ENCODE measurements at places on chromosomes 3 and 15.

GRCh38 chr15:65054333-65055200 lies 9.4 kb downstream of the SLC51B start:
- DNase-seq: peak; percentile 58

DNA sequence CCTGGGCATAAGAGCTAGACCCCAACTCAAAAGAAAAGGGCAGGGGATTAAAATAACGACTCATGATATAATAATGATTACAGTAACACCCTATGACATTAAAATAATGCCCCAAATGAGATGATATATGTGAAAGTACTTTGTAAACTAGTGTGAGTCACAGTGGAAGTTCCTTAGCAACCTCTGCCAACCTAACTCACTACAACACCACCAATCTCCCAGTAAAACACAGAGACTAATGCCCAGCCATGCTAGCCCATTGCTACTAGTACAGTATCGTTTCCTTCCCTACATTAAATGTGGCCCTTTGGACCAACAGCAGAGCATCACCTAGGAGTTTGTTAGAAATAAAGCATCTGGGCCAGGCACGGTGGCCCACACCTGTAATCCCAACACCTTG lies 11.2 kb upstream of the ADAMTS7 start:
- no peak for DNase-seq

DNA sequence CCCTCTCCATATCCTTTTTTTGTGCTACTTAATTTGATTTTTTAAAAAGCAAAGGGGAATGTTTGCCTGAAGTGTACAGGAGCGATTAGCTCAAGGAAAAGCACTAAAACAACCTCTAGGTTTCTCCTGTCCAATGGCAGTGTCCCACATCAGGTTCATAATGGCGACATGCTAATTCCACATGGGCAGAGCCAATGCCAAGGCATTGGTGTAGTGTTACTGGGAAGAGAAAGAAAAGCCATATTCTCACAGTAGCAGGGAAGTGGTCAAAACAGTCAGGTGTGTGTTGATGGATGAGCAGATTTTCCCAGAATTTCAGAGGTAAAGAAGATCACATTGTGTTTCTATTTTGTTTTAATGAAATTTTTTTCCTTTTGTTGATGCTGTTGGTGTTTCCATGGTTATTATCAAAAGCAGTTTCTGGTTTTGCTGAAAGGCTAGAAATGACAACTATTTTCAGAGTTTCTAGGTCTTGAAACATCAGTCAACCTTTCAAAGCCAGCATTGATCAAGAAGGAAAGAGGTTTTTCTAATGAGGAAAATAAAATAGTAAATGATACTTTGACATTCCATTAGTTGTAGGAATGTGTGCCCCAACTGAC lies 65.2 kb downstream of the FNDC3B start:
- no peak for DNase-seq

- DNase-seq: no peak
Observed at GRCh38 chr3:42541079-42541478, 38.6 kb downstream of the VIPR1 start.

All from HL-60 (cell line).